ENCODE measurements at places on chromosomes 4 and X. TPM values are rescaled to one million over a fixed set of nuclear protein-coding genes. Genes with fewer than 3 reads are reported as not detected.
A peak's percentile ranks its signal among the peaks of the same experiment; 100 is the strongest.

DNA sequence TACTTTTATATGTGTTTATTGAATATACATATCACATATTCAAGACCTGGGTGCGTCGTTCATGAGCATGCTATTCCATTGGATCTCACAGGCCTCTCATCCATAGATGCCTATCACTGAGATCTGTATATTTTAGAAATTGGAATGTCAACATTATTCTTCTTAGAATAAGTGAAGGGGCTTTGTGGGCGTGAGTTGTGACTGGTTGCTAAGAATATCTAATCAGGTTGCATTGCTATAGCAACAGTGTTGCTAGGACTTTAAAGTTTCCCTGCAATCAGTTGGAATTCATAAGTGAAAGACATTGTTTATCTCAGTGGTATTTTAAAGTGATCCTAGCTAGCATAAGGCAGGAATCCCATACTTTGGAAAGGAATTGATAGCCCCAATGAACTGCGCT lies 36.7 kb upstream of the ANK2 start:
- DNase-seq = no peak

GRCh38 chrX:47458528-47458927 lies 24.5 kb downstream of the ZNF41 start:
- DNase-seq = no peak

DNA sequence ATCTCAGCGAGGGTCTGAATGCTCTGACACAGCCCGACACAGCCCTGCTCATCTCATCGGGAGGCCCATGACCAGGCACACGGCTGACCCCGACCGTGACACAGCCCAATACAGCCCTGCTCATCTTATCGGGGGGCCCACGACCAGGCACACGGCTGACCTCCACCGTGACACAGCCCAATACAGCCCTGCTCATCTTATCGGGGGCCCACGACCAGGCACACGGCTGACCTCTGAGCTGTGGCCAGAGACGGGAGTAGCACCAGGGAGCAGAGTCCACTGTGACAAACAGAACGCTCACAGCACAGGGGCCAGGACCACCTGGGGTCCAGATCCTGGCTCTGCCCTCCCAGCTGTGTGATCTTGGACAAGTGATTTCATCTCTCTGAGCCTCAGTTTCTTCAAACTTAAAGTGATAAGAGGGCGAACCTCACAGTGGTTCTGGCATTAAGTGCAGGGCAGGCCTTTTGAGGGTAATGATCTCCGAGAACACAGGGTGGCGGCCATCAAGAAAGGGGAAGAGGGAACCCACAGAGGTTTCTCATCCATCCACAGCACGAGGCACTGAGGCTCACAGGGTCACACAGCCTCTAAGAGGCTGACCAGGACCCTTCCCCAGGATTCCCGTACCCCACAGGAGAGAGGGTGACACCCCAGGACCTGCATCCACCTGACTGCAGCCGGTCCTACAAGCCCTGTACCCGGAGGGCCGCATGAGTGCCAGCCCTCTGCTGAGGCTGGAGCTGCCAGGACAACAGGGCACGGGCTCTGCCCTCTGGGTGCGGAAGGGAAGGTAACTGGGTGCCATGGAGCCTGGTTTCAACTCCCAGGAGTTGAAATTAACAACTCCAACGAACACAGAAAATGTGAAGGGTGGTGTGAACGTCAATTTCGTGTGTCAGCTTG lies 60.1 kb downstream of the WFS1 start:
- no peak for DNase-seq

DNA sequence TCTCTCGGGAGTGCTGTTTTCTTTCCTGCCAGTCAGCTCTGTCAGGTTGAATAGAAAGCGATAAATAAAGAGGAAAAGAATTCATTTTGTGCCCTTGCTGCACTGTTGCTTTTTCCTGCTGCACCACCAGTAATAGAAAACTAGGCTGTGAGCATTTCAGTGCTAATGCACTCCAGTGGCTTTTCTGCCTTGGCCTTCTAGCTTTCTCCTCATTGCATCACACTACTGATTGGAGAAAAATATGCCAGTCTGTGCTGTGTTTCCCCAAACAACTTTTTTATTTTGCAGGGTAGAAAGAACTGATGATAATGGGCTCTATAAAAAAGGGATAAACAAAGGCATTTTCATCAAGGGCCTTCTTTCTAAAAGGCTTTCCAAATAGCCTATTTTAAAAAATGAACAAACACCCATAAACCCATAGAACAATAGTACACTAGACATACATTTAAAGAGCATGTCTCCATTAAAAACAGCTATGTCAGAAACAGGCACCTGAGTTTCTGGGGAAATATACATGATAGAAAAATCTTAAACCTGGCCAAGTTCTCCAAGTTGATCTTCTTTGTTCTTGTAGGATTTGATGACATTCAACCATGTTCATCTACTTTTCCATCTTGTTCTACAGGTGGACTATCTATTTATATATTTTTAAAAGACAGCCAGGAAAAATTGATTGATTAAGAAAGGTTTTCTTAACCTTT lies 86.3 kb downstream of the GPRIN3 start:
- DNase-seq = no peak

GRCh38 chrX:68232206-68232605 lies 201.1 kb downstream of the OPHN1 start:
- DNase-seq = no peak

GRCh38 chrX:110331444-110332030 lies 13.7 kb upstream of the AMMECR1 start:
- DNase-seq = no peak

DNA sequence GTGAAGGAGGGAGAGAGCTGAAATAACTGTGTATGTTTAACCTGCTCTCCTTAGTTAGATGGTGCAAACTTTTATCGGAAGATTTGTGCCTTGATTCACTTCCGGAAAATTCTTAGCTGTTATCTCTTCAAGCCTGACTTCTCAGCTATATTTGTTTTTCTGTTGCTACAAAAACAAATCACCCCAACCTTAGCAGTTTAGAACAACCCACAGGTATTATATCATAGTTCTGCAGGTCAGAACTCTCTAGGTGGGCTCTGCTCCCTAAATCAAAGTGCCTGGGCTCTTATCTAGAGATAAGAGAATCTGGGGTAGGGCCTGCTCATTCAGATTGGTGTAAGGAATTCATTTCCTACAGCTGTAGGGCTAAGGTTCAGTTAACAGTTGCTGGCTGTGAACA lies 15.1 kb upstream of the CEP135 start:
- no peak for DNase-seq

GRCh38 chrX:131066237-131066636 lies 8.1 kb downstream of the ARHGAP36 start:
- DNase-seq = no peak

GRCh38 chr4:121819216-121819965 lies 4.3 kb downstream of the CCNA2 start:
- no peak for DNase-seq

- no peak for DNase-seq
Observed at GRCh38 chr4:147587041-147587440, 30.2 kb upstream of the TMEM184C start.

DNA sequence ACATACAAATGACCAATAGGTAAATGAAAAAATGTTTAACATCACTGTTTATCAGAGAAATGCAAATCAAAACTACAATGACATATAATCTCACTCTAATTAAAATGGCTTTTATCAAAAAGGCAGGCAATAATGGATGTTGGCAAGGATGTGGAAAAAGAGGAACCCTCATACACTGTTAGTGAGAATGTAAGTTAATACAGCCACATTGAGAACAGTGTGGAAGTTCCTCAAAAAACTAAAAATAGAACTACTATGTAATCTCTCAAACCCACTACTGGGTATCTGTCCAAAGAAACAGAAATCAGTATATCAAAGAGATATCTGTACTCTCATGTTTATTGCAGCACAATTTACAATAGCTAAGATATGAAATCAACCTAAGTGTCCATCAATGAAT lies 165.9 kb upstream of the HHIP start:
- DNase-seq = no peak

- peak; percentile 54 for DNase-seq
Observed at GRCh38 chrX:40175511-40176350, 78.0 kb upstream of the BCOR start.

DNA sequence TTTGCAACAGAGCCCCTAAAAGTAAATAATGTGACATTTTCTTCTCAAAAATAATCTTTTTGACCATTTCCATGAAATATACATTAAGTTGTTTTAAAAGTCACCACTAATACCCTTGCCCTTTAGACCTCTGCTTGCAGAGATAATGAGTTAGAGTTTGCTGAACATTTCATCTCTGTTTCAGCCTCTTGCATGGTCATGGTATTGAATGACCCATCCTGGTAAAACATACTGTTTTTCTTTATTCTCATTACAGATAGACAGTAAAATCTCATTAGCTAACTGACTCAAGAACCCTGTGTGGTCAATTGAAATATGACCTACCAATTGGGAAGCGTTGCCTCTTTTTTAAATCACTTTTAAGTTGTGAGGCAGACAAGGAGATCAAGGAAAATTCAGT lies 916.7 kb downstream of the PDHA2 start:
- no peak for DNase-seq

DNA sequence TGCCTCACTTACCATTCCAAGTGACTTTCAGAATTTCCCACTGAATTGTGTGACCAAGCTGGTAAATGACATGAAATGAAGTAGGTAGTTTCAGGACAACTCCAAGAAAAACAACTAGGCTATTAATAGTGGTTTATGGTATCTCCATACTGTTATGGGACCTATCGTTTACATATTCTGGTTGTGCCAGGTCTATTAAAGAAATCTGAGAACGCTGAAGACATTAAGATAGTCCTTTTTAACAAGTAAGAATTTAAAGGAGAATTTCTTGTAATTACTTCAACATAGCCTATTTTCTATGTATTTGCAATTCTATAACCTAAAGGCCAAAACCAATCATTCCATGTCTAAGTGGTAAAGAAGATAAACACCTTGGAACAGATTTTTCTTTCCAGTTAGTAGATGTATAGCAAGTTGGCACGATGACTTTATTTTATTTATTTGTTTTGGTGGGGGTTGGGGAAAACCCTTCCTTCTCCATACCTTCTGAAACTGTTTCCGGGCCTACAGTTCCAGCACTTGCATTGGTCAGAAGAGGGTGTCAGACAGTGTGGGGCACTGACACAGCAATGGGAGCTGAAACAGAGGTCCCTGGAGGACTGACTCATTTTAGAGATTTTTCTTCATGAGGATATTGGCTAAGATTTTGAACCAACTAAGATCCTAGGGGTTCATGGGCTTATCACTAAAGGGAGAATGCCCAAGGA lies 7.6 kb upstream of the DCLK2 start:
- no peak for DNase-seq

GRCh38 chr4:76059750-76060149 lies 14.8 kb upstream of the ART3 start:
- peak; percentile 16 for DNase-seq

- DNase-seq = no peak
Observed at GRCh38 chr4:83846193-83846830, 310.4 kb downstream of the GPAT3 start.

- DNase-seq = no peak
Observed at GRCh38 chrX:25156323-25156722, 140.6 kb upstream of the ARX start.

DNA sequence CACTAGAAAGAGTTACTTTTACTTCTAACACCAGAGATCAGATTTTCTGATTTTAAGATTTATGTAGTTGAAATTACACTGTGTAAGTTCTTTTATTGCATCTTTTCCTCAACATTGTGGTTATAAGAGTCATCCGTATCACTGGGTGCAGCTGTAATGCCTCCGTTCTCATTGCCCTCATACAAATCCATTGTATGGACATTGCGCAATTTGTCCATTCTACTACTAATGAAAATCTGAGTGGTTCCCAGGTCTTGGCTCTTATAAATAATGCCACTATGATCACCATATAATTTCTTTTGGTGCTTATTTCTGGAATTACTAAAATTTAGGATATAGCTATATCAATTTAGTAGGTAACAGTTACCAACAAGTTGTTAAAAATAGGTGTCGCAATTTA lies 614.0 kb upstream of the GALNT7 start:
- DNase-seq = no peak

GRCh38 chr4:118991686-118992085 lies 103.0 kb downstream of the SYNPO2 start:
- no peak for DNase-seq

DNA sequence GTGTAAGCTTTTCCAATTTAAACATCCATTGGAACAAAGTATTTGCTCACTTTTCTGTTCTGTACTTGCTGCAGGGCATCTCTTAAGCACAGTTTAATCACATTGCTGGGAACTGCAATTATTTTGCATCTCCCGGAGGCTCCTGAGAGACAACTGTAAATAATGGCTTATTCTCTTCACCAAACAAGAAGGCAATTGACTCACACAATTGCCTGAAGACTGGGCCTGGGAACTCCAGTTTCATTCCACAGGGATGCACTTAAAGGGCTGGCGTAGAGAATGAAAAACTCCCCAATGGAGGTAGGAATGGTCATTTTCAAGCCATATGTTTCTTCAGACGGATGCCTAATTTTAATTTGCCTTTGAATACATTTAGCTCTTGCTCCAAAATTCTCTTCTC lies 29.5 kb downstream of the TFDP3 start:
- no peak for DNase-seq

DNA sequence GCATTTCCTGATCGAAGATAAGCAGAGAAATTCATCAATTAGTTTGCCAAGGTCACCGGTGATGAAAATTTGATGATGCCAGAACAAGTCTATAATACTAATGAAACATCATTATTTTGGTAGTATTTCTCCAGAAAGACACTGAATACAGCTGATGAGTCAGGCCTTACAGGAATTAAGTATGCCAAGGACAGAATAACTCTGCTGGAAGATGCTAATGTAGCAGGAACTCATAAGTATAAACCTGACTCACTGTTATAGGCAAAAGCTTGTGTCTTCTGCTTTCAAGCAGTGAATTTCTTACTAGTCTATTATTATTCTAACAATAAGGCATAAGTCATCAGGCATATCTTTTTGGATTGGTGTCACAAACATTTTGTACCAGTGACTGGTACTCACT lies 1825.1 kb upstream of the IGFBP7 start:
- no peak for DNase-seq

DNA sequence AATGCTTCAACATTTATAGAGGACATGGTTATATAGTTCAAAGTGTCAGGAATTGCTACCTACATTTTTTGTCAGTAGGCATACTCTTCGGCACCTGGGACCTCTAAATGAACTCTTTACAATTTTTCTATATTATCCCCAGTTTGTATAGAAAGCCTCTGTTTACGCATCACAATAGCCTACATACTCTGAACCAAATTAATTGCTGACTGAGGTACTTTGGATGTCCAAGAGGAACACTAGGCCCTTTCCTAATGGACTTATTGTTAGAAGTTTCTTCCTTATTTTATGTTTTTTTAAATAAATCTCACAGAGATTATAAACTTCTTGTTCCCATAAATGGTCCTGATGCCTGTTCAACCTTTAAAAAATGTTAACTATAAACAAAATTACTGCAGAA lies 8.4 kb upstream of the AFF2 start:
- no peak for DNase-seq

- DNase-seq = no peak
Observed at GRCh38 chr4:7368296-7368695, 66.4 kb downstream of the PSAPL1 start.

- DNase-seq = no peak
Observed at GRCh38 chr4:14850455-14851097, 151.7 kb upstream of the CPEB2 start.

- no peak for DNase-seq
Observed at GRCh38 chr4:170256807-170257206, 167.1 kb upstream of the AADAT start.

GPR50 gene
- total RNA-seq = not detected

PWWP3B gene
- not detected for total RNA-seq

F8A1 gene
- 22.1 TPM for total RNA-seq

FAT4 gene
- total RNA-seq = not detected

DCX gene
- not detected for total RNA-seq

AMTN gene
- not detected for total RNA-seq

MAGEE1 gene
- not detected for total RNA-seq

DHRSX gene
- 14.8 TPM for total RNA-seq
